Kasumi-1 (cell line): ENCODE measurements at places on chromosomes 13 and 19.

DNA sequence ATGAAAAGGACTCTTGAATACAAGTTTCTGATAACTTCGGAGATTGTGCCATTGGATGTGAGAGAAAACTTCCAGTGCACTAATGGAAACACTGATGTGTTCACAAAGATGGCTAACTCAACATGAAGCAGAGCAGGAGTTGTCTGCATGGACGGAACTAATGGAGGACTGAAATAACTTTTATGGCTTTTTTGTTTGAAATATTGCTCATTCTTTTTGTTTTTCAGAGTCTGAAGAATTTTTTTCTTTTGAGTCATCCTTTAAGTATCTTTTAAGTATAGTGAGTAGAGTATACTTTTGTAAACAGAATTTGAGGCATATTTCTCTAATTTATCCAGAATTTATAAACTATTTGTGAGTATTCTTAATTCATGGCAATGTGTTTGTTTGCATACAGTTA, 25.7 kb downstream of the CRYL1 start:
- no peak for DNase-seq

GRCh38 chr19:55621205-55621672, 3.1 kb downstream of the ZNF784 start:
- no peak for DNase-seq

GRCh38 chr19:32082028-32082427, 263.4 kb upstream of the ZNF507 start:
- DNase-seq, result no peak

- no peak for DNase-seq
Observed at GRCh38 chr19:46210669-46211068, 18.9 kb upstream of the IGFL1 start.

GRCh38 chr19:2811735-2812413, 7.8 kb upstream of the ZNF554 start:
- no peak for DNase-seq

- DNase-seq, result no peak
Observed at GRCh38 chr19:9835507-9835949, 410 bp downstream of the PIN1 start.

- no peak for DNase-seq
Observed at GRCh38 chr19:3573162-3573857, 566 bp downstream of the HMG20B start.

GRCh38 chr13:68551701-68552522, 1321.8 kb upstream of the PCDH9 start:
- no peak for DNase-seq

DNA sequence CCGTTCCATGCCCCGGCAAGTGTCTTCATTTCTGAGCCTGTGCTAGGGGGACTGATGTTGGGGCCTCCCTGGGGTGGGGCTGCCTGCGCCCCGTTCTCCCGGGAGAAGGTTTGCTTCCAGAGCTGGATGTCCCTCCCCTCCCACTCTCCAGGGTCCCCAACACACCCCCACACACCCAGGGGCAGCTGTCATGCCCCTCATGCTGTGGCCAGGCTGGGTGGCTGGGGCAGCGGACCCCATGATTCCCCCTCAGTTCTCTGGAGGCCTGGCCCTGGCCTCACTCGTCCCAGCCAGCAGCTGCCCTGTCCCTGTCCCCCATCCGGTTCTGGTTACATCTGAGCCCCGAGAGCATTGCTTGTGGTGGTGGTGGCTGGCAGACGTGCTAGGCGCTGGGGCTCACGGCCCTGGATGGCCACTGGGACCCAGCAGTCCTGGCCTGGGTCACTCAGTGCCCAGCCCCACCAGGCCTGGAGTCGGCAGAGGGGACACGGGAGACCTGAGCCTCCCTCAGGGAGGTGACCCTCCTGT, 184.8 kb downstream of the KDM4B start:
- no peak for DNase-seq

DNA sequence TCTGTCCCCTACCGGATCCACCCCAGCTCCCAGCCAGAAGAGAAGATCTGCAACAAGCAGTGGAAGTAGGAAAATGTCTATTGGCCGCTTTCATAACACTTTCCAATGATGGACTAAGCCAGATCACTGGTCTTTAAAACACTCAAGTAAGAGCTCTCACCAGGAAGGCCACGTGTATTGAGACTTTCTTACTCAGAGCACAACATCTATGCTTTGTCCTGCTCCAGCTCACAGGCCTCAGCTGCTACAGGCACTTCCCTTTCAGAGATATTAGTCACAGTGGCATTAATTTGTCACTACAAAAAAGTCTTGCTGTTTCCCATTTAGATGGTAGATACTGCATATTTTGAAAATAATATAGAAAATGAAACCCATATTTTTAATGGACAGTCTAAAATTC, 164.2 kb downstream of the ABCC4 start:
- DNase-seq, result peak; percentile 80

GRCh38 chr13:97538203-97538602, 104.2 kb downstream of the RAP2A start:
- DNase-seq, result no peak

GRCh38 chr13:107421951-107422350, 793.4 kb downstream of the LIG4 start:
- DNase-seq, result no peak

GRCh38 chr13:25493931-25494640, 122.3 kb downstream of the ATP8A2 start:
- DNase-seq, result peak; percentile 0

DNA sequence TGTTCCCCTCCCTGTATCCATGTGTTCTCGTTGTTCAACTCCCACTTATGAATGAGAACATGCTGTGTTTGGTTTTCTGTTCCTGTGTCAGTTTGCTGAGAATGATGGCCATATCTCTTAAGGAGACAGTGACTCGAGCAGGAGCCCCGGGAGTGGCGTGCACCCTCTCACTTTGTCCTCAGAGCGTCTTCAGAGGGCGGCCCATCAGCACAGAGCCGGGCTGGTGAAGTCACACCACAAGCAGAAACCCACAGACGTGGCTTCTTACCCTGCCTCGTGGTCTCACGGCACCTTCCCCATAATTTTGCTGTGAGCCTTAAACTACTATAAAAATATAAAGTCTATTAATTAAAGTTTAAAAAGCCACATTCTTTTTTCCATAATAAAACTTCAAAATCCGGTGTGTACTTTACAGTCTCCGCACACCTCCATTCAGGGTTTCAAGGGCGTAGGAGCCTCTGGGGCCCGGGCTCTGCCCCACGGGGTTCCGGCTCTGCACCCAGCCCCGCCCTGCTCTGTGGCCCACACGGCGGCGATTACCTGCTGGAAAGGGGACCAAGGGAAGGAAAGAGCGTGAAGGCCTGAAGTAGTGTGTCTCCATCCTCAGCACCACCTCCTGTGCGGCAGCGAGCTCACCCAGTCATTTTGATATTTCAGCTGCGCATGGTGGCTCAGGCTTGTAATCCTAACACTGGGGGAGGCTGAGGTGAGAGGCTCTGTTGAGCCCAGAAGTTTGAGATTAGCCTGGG, 101.3 kb upstream of the SOX1 start:
- no peak for DNase-seq

DNA sequence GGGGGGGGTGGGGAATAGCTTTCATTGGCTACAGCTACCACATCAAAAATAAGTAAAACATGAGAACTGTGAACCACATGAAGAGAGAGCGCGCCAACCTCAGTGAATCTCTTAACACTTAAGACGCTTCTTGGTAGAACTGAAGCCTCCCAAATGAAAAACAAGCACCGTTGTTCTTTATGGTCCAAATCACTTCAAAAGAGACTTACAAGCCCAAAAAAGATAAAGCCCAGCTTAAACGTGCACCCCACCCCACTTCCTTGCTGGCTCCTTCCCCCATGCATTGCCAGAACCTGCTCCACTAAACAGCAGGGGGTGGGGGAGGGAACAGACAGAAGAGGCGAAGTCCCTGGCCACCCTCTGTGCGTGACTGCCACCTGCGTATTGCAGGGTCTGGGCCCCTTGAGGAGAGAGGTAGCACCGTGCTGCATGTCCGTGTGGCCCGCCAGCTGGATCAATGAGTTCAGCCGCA, 479.1 kb downstream of the FOXO1 start:
- DNase-seq, result no peak
